ENCODE measurements at places on chromosomes 5 and 9.

- H3K36me3 ChIP-seq = peaks cover 10% of the 10 kb centered on the region
- no peaks in the 10 kb centered on the region for H3K27me3 ChIP-seq
- no peak overlapping the region for H3K4me3 ChIP-seq
Measured at GRCh38 chr9:69046723-69047122, 11.2 kb downstream of the FXN start.

- no peak for DNase-seq
- no peak overlapping the region for H3K27ac ChIP-seq
- no peaks in the 10 kb centered on the region for H3K36me3 ChIP-seq
Measured at GRCh38 chr5:173750538-173751265, 134.3 kb upstream of the BOD1 start.

GRCh38 chr5:8550921-8551320 is 682.0 kb downstream of the MTRR start:
- H3K4me3 ChIP-seq = no peak overlapping the region
- no peak overlapping the region for H3K27ac ChIP-seq
- no peaks in the 10 kb centered on the region for H3K27me3 ChIP-seq
- DNase-seq = no peak
- H3K4me1 ChIP-seq = no peaks in the 10 kb centered on the region

- H3K4me3 ChIP-seq = no peak overlapping the region
- H3K27me3 ChIP-seq = no peaks in the 10 kb centered on the region
- H3K36me3 ChIP-seq = no peaks in the 10 kb centered on the region
- H3K27ac ChIP-seq = no peak overlapping the region
Measured at GRCh38 chr9:97556036-97556720, 54.7 kb downstream of the TMOD1 start.

GRCh38 chr5:67380431-67380830 is 183.8 kb upstream of the CD180 start:
- no peaks in the 10 kb centered on the region for H3K4me1 ChIP-seq
- DNase-seq = no peak
- no peaks in the 10 kb centered on the region for H3K36me3 ChIP-seq
